ENCODE measurements at places on chromosomes 1 and 21. TPM values are rescaled to one million over a fixed set of nuclear protein-coding genes. Genes with fewer than 3 reads are reported as not detected.

- H3K4me1 ChIP-seq = no peaks in the 10 kb centered on the region
- no peak overlapping the region for H3K4me3 ChIP-seq
- no peak for DNase-seq
- no peaks in the 10 kb centered on the region for H3K27me3 ChIP-seq
Observed at GRCh38 chr1:192545896-192546521, 29.6 kb upstream of the RGS1 start.

GRCh38 chr1:41329662-41330587, 31.3 kb upstream of the FOXO6 start:
- H3K27me3 ChIP-seq = no peaks in the 10 kb centered on the region
- no peak overlapping the region for H3K27ac ChIP-seq
- no peak overlapping the region for H3K4me3 ChIP-seq
- DNase-seq = no peak

Gene IFNLR1
- total RNA-seq = 5.5 TPM

DNA sequence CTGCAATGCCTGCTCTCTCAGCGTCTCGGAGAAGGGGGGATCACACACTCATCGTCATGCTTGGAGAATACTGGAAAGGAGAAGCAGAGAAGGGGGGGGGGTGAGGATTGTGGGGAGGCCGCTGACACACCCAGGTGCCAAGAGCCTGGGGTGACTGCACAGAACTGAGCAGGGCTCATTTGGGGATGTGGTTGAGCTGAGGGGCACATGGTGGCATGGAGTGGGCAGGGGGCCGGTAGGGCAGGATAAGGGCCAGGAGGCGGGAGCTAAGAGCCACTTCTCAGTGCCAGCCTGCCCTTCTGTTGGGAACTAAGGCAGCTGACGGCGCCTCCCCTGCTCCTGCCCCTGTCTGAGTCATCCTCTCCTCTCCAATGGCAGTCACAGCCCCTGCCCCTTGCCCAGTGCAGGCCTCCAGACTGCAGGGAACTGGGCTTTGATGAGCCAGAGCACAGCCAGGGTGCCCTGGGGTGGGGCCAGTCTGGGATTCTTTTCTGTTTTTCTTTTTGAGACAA, 27.2 kb downstream of the MRPL37 start:
- no peaks in the 10 kb centered on the region for H3K36me3 ChIP-seq
- no peaks in the 10 kb centered on the region for H3K27me3 ChIP-seq
- no peak overlapping the region for H3K27ac ChIP-seq
- no peak for DNase-seq
- H3K4me1 ChIP-seq = no peaks in the 10 kb centered on the region

DNA sequence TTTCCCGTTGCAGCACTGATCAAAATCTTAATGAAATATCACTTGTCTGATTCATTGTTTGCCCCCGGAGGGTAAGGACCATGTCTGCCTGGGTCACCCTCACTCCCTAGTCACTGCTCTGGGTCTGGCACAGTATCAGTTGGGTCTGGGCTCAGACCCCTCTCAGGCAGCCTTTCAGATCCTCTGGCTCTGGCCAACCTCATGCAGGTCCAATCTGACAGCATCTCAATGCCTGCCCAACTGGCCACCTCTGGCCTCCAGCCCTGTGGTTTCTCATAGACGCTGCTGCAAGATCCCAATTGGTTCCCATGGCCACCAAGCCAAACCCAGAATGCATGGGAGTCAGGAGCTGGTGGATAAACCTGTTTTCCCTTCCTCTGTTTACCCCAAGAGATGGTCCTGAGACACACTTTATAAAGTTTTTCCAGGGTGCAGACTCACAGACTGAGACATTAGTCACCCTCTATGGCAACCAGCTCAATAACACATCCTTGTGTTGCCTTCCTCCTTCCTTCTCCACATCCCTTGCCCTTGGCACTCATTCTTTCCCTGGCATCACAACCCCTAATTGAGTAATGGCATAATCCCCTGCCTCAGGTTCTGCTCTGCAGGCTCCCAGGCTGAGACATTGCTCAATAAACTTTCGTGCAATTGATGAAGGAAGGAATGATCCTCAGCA, 199.2 kb downstream of the GRIK3 start:
- no peak overlapping the region for H3K4me3 ChIP-seq
- no peaks in the 10 kb centered on the region for H3K4me1 ChIP-seq
- no peak for DNase-seq
- H3K36me3 ChIP-seq = no peaks in the 10 kb centered on the region
- no peaks in the 10 kb centered on the region for H3K27me3 ChIP-seq

GRCh38 chr1:96309783-96310182, 411.8 kb upstream of the PTBP2 start:
- DNase-seq = peak; percentile 70
- H3K4me3 ChIP-seq = no peak overlapping the region
- no peaks in the 10 kb centered on the region for H3K36me3 ChIP-seq
- H3K27me3 ChIP-seq = no peaks in the 10 kb centered on the region

- no peak for DNase-seq
- H3K4me3 ChIP-seq = no peak overlapping the region
- no peaks in the 10 kb centered on the region for H3K27me3 ChIP-seq
- no peak overlapping the region for H3K27ac ChIP-seq
- no peaks in the 10 kb centered on the region for H3K4me1 ChIP-seq
Observed at GRCh38 chr1:205449750-205450443, 5.9 kb downstream of the BLACAT1 start.

- H3K4me3 ChIP-seq = no peak overlapping the region
- H3K27ac ChIP-seq = no peak overlapping the region
- H3K4me1 ChIP-seq = peaks cover 6% of the 10 kb centered on the region
- DNase-seq = no peak
Observed at GRCh38 chr1:41936107-41936506, 17.4 kb upstream of the HIVEP3 start.

Gene HMCN1
- total RNA-seq = 5.2 TPM

Gene SPRR2A
- total RNA-seq = not detected

- H3K4me1 ChIP-seq = no peaks in the 10 kb centered on the region
- no peaks in the 10 kb centered on the region for H3K27me3 ChIP-seq
- DNase-seq = no peak
- H3K36me3 ChIP-seq = no peaks in the 10 kb centered on the region
- no peak overlapping the region for H3K4me3 ChIP-seq
- H3K27ac ChIP-seq = no peak overlapping the region
Observed at GRCh38 chr21:29749223-29749622, 190.6 kb downstream of the GRIK1 start.

DNA sequence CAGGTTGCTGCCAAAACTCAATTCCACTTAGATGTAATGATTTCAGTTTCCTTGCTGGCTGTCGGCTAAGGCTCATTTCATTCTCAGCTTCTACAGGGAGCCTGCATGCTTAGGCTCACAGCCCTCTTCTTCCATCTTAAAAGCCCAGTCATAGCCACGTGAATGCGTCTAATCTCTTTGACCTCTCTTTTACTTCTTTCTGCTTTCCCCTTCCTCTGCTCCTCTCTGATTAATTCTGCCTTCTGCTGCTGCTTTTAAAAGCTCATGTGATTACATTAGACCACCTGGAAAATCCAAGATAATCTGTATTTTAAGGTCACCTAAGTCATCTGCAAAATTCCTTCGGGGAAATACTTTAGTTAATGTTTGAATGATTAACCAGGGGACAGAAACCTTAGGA, 812.8 kb upstream of the BRINP3 start:
- no peaks in the 10 kb centered on the region for H3K27me3 ChIP-seq
- H3K4me1 ChIP-seq = no peaks in the 10 kb centered on the region
- H3K27ac ChIP-seq = no peak overlapping the region
- H3K36me3 ChIP-seq = no peaks in the 10 kb centered on the region

GRCh38 chr1:193069748-193070385, 10.5 kb downstream of the RO60 start:
- no peak overlapping the region for H3K4me3 ChIP-seq
- H3K27ac ChIP-seq = no peak overlapping the region
- no peaks in the 10 kb centered on the region for H3K27me3 ChIP-seq
- no peak for DNase-seq
- H3K4me1 ChIP-seq = no peaks in the 10 kb centered on the region

DNA sequence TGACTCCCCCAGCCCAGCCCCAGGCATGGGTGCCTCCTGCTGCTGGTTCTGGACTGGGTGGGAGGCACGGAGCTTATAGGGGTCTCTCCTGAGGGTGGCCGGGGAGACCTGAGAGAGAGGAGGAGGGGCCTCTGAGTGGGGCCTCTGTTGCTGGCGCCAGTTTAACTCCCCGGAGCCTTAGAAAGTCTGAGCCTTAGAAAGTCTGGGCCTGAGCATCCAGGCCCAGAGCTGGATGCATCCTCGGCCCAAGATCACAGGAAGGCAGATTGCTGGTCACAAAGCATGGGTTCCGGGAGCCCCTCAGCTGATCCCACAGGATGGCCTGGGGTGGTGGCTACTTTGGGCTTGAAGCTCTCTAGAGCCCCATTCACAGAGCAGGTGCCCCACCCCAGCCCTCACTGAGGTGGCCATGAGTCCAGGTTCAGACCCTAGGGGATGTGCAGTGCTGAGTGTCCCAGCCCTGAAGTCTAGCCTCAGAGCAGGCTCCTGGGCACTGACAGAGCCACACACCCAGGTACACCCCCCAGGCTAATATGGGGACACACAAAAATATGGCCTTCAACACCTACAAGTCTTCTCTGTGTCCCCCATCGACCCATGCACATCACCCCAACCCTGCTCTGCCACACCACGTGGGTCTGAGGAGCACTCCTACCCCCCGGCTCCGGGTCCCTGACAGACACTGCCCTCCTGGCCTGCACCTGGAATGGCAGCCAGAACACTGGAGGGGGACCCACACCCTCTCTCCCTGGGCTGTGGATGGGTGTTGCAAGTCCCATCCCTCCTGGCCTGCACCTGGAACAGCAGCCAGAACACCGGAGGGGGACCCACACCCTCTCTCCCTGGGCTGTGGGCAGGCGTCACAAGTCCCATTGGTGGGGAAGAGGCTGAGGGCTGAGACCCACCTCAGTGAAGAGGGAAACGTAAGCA, 9.7 kb downstream of the PLA2G2F start:
- peak; percentile 11 for DNase-seq
- no peak overlapping the region for H3K4me3 ChIP-seq
- peaks cover 14% of the 10 kb centered on the region for H3K4me1 ChIP-seq
- no peaks in the 10 kb centered on the region for H3K27me3 ChIP-seq
- no peak overlapping the region for H3K27ac ChIP-seq

DNA sequence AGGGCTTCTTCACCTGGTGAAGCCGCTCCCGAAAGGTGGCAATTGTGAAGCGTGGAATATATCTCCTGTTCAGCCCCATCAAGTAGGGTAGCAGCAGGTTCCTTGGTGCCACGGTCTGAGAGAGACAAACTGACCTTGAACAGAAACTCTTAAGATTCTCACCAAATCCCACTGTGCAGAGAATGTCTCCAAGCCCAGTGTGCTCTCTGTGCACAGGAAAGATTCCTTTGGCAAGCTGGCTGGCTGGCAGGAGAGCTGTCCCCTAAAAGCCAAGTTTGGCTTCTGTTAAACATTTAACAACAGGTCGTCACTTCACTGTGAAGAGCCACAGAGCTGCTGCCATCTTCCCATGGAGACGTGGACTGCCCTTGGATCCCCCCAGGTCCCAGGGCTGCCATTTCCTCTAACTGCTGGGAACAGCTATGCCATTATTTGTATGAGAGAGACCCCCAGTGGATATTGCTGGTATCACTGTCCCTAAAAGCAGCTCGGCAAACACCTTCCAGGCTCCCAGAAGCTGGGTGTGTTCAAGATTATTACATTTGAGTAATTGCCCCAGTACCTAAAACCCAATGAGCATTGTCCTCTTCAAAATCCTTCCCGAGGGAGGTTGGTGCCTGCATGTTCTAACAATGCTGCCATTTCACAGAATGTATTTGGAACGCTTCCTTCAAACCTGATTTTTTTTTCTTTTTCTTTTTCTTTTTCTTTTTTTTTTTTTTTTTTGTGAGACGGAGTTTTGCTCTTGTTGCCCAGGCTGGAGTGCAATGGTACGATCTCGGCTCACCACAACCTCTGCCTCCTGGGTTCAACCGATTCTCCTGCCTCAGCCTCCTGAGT, 71.8 kb downstream of the CD58 start:
- no peak overlapping the region for H3K27ac ChIP-seq
- no peak overlapping the region for H3K4me3 ChIP-seq
- no peak for DNase-seq
- no peaks in the 10 kb centered on the region for H3K4me1 ChIP-seq

Gene CLCA4
- total RNA-seq = not detected

Gene WNT3A
- total RNA-seq = not detected

Gene SHISAL2A
- total RNA-seq = not detected

- H3K27ac ChIP-seq = no peak overlapping the region
- no peak overlapping the region for H3K4me3 ChIP-seq
- no peaks in the 10 kb centered on the region for H3K4me1 ChIP-seq
- H3K36me3 ChIP-seq = peaks cover 5% of the 10 kb centered on the region
- H3K27me3 ChIP-seq = no peaks in the 10 kb centered on the region
- no peak for DNase-seq
Observed at GRCh38 chr21:15421441-15421881, 308.3 kb upstream of the USP25 start.

Gene TNNI3K
- not detected for total RNA-seq

DNA sequence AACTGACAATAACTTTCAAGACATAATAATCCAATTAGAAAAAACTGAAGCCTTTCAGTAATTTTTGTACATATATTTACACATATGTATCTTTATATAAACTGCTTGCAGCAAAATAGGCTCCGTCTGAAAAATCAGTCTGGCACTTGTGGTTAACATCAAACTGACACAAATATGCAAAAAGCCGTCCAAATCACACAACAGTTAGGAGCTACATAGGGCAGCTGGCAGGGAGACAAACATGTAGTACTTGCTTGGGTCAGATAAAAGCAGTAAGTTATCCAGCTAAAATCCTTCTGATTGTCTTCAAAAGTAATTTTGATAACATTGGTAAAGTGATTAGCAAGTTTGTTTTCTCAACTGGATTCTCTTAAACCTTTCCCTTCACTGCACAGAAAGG, 14.7 kb upstream of the GUCA2A start:
- DNase-seq = no peak
- H3K4me1 ChIP-seq = no peaks in the 10 kb centered on the region
- no peak overlapping the region for H3K27ac ChIP-seq
- no peaks in the 10 kb centered on the region for H3K36me3 ChIP-seq
- H3K27me3 ChIP-seq = no peaks in the 10 kb centered on the region
- no peak overlapping the region for H3K4me3 ChIP-seq

Gene SPRR2E
- total RNA-seq = not detected

GRCh38 chr1:234735916-234736315, 125.9 kb upstream of the IRF2BP2 start:
- H3K27me3 ChIP-seq = no peaks in the 10 kb centered on the region
- no peak overlapping the region for H3K27ac ChIP-seq
- no peak for DNase-seq

Gene TNFRSF8
- 0.12 TPM for total RNA-seq

DNA sequence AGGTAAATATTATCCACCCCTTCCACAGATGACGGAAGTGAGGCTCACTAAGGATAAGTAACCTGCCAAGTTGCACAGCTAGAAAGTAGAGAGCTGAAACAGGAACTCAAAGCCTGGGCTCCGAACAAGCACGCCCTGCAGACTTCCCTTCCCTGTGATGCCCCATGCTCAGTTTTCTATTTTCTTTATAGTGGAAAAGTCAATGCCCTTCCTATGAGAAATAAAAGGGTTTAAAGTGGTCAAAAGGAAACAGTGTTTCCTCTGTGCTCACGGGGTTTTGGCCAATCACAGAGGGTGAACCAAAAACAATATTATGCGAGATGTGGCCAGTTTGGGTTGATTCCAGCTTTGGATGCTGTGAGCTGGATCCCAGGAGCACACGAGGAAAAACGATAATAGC, 44.5 kb downstream of the DDR2 start:
- no peaks in the 10 kb centered on the region for H3K36me3 ChIP-seq
- no peak overlapping the region for H3K27ac ChIP-seq
- H3K27me3 ChIP-seq = no peaks in the 10 kb centered on the region
- H3K4me1 ChIP-seq = peaks cover 7% of the 10 kb centered on the region

Data from right lobe of liver (tissue), 6 donors.